ENCODE measurements at places on chromosomes 12 and 14.

DNA sequence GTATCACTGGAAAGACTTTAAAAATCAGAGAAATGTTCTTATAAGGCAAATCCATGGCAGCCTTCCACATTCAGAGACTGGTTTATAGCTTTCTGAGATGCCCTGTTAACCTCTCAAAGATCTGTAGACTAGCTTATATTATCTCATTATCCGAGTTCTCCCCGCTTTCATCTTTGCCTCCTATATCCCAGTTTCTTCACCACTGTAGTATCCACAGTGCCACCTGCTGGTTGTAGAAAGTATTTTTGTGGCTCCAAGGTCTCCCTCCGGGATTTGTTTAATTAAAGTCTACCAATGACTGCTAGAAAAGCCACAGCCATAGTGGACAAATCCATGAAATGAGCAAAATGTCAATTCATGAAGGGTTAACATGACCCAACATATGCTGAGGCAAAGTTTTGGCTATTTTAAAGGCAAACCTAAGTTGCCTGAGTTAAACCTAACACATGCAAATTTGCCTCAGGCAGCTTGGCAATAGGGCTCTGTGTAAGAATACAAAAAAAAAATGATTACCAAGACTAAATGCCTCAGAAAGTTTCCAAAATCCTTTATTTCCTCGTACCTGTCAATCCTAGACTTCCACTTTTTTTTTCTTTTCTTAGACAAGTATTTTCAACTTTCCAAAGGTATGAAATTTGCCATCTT, 218.8 kb upstream of the BMP4 start:
- DNase-seq: peak; percentile 44

GRCh38 chr12:1806301-1807086, 13.9 kb upstream of the LRTM2 start:
- no peak for DNase-seq

GRCh38 chr12:13103391-13104033, at the start of gene GSG1:
GSG1 (minus strand) TSS chr12:13103667; CDS start chr12:13103512, 155 bp downstream.
- peak; percentile 49 for DNase-seq

GRCh38 chr12:64574837-64575236, 35.5 kb upstream of the RASSF3 start:
- no peak for DNase-seq

DNA sequence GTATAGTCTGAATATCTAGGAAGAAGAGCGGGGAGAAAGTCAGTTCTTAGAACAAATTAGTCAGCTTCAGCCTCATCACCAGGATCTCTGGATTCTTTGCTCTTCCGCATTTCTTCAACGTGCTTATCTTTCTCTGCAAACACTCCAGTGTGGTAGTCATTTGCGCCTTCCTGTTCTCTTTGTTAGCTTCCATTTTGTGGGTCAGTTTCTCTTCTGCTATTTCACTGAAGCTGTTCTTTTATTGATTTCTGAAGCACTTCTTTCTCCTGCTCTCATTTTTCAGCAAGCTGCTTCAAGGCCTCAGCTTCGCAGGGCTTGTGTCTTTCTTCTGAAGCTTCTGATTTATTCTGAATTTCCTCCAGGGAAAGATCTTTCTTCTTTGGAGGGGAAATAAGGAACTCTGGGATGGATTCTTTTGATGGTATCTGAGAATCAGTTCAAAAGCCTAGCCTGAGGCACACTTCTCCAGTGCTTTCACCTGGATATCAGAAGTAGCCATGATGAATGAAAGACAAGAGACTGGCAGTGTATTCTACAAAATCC, 13.5 kb downstream of the AMN1 start:
- DNase-seq: peak; percentile 79

DNA sequence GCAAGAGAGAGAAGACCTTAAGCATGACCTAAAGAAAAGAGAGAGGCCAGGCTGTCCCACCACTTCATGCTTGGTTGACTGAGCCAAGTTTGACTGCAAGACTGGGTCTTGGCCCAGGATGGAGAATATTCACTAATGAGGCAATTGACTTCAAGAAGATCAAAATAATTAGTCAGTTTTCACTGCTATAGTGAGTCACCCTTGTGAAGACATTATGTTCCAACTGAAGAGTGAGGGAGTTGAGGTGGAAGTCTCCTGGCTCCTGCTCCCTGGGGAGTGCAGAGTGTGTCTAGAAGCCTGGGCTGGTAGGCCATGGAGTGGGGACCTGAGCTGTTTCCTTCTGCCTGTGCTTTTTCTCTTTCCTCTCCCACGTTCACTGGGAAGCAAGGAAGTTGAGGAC, 117.6 kb downstream of the CACNA1C start:
- no peak for DNase-seq

GRCh38 chr12:46491548-46491947, 119.0 kb upstream of the SLC38A2 start:
- no peak for DNase-seq

DNA sequence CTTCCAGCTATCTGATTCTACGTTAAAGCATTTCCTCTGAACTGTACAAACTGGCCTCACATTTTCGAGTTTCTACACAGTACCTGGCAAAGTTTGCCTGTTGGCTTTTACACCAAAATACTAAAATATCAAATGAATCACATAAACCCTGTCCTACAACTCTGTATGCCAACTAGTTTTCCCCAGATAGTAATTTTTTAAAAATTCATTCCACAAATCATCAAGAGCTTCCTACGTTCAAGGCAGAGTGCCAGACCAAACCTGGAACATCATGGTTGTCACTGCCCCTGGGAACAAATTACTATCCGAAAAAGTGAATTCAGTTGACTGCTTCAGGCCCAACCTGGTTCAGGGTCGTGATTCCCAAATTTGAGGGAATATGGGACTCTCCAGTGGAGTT, 2.1 kb downstream of the TMEM30B start:
- no peak for DNase-seq

DNA sequence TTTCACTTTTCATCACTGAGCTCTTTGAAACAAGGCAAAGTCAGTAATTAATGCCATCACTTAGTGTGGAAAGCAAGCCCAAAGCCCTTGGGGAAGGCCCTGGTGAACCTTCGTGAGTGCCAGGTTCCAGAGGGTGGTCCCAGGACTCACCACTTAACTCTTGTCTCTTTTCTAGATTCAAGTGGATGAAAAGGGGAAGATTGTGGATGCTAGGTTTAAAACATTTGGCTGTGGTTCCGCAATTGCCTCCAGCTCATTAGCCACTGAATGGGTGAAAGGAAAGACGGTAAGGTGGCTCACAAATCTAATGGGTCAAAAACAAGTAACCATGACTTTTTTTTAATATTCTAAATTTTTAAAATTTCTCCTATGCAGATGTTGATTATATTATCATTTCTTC, 2.8 kb downstream of the ISCU start:
- no peak for DNase-seq

DNA sequence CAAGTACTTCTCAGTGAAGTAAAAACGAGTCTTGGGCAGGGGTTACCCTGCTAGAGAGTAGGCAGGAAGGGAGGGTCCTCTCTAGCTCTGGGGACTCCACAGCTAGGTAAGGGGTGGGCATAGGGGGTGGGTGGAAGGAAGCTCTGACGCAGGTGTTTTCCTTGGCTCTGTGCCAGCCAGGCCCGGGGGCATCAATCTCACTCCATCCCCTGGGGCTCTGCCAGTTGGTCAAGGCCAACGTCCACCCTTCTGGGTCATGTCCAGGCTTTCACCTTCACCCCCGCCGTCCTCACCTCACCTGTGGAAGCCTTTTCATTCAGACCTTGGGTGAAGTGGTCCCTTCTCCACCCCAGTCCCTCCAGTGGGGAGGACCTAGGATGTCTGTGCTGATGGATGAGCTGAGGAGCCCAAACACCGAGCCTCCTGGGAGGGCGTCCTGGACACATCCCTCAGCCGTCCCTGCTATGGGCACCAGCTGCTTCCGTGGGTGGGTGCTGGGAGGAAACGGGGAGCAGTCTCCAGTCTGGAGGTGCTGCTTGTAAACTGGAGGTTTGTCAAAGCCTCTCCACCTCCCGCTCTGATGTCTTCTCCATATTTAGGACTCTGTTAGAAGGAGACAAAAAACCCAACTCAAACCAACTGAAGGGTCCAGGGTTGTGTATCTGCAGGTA, 71.5 kb upstream of the SFSWAP start:
- no peak for DNase-seq

- DNase-seq: no peak
These were observed 16.0 kb downstream of the RITA1 start for GRCh38 chr12:113201187-113202177.

GRCh38 chr14:47257013-47257412, 418.4 kb downstream of the MDGA2 start:
- no peak for DNase-seq

GRCh38 chr14:40269436-40269835, 837.2 kb upstream of the FBXO33 start:
- no peak for DNase-seq

GRCh38 chr14:81342850-81343580, 57.1 kb downstream of the STON2 start:
- DNase-seq: no peak

DNA sequence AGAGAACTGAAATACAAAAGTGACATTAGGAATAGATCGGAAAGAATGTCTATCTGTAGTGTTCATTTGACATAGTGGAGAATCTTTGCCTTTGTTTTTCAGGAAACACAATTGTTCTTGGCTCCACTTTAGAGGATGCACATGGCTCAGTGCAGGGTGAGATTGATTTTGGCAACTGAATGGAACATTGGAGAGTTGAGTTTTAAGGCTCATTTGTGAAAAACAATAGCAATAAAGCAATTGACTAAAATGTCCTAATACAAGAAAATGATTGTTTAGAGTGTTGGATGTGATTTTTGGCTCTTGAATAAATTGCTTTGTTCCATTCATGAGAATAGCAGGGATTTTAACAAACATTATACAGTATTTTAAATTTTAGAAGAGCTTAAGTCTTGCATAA, 116.4 kb downstream of the SLC38A1 start:
- no peak for DNase-seq

DNA sequence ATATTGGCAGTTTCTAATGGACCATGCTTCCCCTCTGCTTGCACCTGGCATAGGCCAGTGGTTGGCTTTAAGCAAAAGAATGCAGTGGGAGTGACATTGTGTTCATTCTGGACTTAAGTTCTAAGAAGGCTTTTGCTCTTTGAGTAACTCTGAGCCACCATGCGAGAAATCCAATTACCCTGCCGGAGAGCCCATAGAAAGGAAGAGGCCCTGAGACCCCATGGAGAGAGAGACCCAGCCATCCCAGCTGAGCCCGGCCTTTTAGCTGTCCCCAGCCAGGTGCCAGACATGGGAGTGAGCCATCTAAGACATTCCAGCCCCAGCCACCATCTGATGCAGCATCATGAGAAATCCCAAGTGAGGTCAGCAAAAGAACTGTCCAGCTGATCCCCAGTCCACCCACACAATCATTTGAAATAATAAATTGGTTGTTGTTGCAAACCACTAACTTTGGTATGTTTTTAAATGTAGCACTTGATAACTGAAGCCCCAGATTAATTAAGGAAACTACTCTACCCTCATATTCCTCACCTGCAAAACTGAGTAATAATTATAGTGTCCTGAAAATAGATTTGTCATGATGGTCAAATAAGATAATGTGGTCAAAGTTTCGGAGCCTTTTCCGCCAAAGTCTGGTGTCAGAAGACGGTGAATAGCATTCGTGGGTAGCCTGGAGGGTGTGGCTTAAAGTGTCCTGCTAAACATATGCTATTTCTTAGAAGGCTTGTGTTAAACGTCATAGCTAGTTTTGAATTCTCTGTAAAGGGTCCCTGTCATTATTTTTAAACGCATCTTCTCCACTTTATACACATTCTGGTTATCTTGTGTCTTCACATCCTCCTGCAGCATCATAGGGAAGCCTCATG, 166.6 kb upstream of the PELI2 start:
- DNase-seq: no peak

DNA sequence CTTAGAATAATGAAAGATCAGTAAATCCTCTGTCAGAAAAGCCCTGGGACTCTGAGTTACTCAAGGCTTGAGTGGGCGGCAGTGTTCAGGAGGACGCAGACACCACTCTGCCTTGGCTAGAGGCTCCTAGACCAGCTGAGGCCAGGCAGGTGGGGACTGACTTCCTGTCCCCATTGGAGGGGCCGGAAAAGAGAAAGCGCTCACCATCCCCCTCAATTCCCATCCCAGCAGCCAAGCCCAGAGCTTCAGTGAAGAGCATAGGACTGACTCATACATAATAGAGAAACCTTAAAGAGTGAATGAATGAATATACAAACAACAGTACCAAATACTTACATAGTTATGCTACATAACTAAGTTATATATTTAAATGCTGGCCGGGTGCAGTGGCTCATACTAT, 62.0 kb downstream of the PLEKHG7 start:
- DNase-seq: no peak

GRCh38 chr14:78974691-78975090, 804.5 kb downstream of the NRXN3 start:
- DNase-seq: peak; percentile 51

- no peak for DNase-seq
These were observed 161.7 kb downstream of the ANO2 start for GRCh38 chr12:5783289-5783920.

Measured in NCI-H226 (cell line).